ENCODE measurements at places on chromosomes 3 and 15.

DNA sequence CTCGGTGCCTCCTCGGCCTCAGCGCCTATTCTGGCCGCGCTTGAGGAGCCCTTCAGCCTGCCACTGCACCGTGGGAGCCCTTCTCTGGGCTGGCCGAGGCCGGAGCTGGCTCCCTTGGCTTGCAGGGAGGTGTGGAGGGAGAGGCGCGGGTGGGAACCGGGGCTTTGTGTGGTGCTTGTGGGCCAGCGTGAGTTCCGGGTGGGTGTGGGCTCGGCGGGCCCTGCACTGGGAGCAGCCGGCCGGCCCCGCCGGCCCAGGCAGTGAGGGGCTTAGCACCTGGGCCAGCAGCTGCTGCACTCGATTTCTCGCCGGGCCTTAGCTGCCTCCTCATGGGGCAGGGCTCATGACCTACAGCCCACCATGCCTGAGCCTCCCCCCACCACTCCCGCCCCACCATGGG is 26.6 kb upstream of the TRIM42 start:
- DNase-seq = no peak

- DNase-seq = no peak
These were observed 89.7 kb upstream of the XCR1 start for GRCh38 chr3:46116996-46117395.

- DNase-seq = no peak
These were observed 1.5 kb downstream of the NTRK3 start for GRCh38 chr15:88255087-88255483.

GRCh38 chr3:48739955-48740823 is 23.2 kb upstream of the IP6K2 start:
- peak; percentile 66 for DNase-seq

- DNase-seq = no peak
These were observed 7.3 kb downstream of the ILDR1 start for GRCh38 chr3:122014741-122015140.

DNA sequence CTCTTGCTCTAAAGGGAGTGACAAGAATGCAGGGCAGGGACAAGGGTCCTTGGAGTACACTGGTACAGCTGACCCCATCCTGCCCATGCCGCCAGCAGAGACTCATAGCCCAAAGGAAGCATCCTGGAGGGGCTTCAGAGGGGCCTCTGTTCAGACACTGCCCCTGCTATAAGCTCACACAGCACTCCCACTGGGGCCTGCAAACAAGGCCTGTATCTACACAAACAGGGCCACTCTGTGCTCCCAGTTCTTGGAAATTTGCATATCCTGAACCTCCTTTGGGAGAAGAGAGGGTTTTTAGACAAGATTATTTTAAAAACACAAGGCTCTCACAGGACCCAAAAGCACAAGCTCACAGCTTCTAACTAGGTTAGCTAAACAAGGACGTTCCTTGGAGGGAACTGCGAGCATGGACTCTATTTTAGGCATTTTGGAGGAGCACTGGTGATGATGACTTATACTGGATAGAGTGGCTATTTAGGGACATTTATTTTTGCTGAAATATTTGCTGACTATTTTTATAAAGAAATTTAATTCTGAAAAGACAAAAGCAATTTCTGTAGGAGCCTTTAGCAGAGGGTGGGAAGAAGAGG is 16.4 kb upstream of the ANKRD34C start:
- no peak for DNase-seq

DNA sequence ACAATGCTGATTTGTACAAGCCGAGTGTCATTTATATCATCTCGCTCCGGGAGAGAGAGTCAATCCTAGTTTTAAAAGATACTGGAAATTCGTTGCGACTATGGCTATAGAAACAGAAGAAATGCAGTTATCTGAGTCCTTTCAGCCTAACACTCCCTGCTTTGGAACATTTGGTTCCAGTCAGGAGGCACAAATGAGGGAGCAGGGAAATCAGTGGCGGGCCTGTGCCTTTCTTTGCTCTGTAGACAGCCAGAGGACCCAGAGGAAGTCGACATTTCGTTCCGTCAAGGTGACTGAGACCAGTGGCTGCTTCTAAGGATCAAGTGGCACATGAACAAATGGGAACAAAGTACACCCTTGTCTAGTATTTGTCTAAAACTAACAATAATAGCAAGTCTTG is 745 bp upstream of the RIOX2 start:
- no peak for DNase-seq

DNA sequence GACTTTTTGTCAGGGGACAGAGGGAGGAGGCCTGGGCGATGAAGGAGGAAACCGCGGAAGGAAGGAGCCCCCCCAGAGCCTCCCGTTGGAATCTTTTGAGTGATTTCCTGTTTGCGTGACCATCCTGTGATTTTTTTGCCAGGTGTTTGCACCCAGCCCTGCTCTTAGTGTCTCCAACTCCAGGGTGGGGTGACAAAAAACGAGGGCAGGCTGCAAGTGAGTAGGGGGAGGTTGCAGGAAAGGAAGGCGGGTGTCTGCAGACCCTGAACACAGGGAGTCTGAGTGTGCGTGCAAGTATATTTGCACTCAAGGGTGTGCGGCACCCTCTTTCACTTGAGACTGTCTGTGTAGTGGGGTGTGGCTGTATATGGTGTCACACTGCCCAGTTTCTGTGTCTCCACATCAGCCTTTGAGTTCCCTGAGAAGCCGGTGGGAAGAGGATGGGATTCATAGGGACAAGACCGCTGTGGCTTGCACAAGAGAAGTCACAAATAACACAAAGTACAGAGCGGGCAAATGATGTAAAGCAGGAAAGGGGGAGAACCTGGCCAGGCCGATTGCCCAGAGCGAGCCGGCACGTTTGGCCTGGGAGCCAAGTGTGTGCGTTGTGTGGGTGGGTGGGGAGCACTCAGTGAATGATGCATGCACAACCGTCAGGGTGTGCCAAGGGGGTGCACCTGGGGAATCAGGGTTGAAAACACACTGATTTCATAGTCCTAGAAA is 6.6 kb downstream of the ISLR2 start:
- DNase-seq = no peak

- peak; percentile 70 for DNase-seq
These were observed 259.4 kb upstream of the PROK2 start for GRCh38 chr3:72044231-72044855.

- no peak for DNase-seq
These were observed 1.6 kb downstream of the RARB start for GRCh38 chr3:25429361-25430286.

DNA sequence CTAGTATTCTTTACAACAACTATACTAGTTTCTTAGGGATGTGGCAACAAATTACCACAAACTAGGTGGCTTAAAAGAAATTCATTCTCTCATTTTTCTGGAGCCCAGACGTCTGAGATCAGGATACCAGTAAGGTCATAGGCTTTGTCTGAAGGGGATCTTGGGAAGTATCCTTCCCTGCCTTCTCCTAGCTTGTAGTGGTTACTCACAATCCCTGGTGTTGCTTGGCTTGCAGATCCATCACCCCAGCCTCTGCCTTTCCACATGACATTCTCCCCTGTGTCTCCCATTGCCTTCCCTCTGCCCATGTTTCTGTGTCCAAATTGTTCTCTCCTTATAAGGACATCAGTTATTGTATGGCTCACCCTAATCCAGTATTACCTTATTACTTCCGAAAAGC is 24.3 kb upstream of the CLDN1 start:
- no peak for DNase-seq

- no peak for DNase-seq
These were observed at the start of gene CAMKV for GRCh38 chr3:49869525-49870126. Gene CAMKV (minus strand): TSS chr3:49869906. CDS start chr3:49862388, 7,518 bp downstream.
